ENCODE measurements at places on chromosomes 1 and 21.

- no peak for DNase-seq
Observed at GRCh38 chr1:174200746-174201145, 41.4 kb downstream of the RABGAP1L start.

DNA sequence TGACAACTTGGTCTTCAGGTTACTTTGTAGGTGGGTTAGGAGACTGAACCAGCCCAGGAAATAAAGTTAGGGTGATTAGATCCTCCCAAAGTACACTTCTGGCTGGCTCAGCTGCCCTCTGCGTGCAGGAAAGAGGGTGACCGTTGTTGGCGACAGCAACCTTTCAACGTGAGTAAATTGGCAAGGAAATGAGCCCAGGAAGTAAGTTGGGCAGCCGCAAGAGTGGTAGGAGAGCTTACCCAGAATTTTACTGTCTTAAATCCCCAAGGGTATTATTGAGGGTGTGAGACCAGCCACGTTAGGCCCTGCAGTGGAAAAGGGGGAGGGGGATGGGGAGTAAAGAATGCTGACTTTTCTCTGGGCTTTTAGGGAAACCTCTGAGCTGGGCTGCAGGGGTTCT lies 1.6 kb downstream of the TENT5C start:
- no peak for DNase-seq

GRCh38 chr21:42694751-42695696 lies 41.6 kb downstream of the PDE9A start:
- DNase-seq, result no peak

GRCh38 chr1:75548721-75549480 lies 62.0 kb downstream of the SLC44A5 start:
- DNase-seq, result no peak

DNA sequence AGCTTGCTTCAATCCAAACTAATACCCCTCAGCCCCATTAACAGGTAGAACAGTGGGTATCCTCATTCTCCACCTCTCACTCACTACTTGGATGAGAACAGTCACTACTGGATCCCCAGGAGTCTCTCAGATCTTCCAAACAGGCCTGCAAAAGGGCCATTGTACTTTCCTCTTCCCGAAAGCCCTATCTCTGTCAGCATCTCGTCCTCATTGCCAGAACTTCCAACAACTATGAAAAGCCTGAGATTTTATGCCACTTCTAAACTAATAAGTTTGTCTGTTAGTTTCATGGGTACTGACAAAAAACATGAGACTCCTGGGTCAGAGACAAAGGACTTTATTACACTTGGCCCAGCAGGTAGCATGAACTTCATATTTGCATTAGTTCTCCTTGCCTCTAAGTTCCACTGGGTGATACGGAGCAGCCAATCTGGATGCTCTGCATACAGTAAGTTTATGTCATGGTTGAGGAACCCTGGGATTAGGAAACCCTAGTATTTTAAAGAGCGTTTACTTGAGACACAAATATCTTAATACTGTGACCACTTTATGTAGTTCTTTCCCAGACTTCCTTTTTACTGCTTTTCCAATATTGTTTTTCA lies 38.1 kb downstream of the VANGL2 start:
- DNase-seq, result no peak

- no peak for DNase-seq
Observed at GRCh38 chr1:143665606-143666005, 306.2 kb downstream of the FAM72C start.

- DNase-seq, result no peak
Observed at GRCh38 chr1:26986658-26987057, 6.8 kb upstream of the TRNP1 start.

DNA sequence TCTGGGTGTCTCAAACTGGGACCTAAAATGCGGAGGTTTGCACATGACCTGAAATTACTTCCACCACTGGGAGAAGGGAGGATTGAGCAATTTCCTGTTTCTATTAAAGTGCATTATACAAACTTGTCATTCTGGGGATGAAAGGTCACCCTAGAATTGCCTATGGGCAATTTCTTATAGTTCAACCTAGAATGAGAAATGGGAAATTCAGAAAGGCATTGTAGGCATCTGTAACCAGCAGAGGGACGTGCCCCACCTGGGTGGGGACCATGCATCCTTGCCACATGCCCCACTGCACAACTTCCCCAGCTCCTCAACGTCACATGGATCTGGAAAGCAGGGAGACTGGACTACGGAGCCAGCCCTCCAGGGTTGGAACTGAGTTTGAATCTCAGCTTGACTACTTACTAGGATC lies 47.0 kb downstream of the MRPL39 start:
- no peak for DNase-seq

- no peak for DNase-seq
Observed at GRCh38 chr1:154962156-154962749, 671 bp upstream of the PYGO2 start.

GRCh38 chr1:213326281-213327016 lies 275.4 kb downstream of the RPS6KC1 start:
- no peak for DNase-seq

GRCh38 chr21:35046880-35047229 lies 2.2 kb downstream of the RUNX1 start:
- DNase-seq, result no peak

- DNase-seq, result no peak
Observed at GRCh38 chr1:58104960-58105359, 441.6 kb downstream of the OMA1 start.

DNA sequence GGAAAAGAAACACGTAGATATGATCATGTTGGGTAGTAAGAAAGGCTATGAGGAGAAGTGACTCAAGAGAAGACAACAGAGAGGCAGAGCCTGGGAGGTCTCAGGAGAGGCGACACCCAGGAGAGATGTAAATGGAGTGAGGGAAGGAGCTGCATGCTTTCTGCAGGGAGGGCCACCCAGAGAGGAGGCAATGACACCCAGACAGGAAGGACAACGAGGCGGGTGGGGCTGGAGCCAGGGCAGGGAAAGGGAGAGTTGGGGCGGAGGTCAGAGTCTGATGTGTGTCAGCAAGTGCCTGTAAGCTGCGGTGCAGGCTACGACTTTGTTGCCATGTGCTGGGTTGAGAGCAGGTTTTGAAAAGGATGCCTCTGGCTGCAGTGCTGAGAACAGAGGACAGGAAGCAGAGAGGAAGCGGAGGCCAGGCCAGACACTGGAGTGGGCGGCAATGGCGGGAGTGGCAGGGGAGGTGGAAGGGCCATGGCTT lies 31.3 kb downstream of the SLC1A7 start:
- no peak for DNase-seq

DNA sequence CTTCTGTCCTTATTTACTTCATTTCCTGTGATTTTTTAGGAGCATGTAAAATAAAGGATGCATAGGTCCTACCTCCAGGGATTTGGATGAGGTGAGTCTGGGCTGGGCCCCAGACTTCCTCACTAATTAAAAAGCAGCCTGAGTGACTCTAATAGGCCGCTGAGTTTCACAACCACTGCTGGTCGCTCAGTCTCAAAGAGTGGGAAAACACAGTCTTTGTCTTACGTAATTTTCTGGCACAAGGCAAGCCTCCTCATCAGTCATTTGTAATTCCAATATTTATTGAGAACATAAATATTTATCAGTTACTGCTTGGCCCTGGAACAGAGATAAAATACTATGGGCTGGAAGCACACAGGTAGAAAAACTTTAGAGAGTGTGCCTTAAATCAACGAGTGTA lies 195.4 kb upstream of the RUNX1 start:
- no peak for DNase-seq

- DNase-seq, result no peak
Observed at GRCh38 chr1:72397786-72398185, 115.4 kb upstream of the NEGR1 start.

DNA sequence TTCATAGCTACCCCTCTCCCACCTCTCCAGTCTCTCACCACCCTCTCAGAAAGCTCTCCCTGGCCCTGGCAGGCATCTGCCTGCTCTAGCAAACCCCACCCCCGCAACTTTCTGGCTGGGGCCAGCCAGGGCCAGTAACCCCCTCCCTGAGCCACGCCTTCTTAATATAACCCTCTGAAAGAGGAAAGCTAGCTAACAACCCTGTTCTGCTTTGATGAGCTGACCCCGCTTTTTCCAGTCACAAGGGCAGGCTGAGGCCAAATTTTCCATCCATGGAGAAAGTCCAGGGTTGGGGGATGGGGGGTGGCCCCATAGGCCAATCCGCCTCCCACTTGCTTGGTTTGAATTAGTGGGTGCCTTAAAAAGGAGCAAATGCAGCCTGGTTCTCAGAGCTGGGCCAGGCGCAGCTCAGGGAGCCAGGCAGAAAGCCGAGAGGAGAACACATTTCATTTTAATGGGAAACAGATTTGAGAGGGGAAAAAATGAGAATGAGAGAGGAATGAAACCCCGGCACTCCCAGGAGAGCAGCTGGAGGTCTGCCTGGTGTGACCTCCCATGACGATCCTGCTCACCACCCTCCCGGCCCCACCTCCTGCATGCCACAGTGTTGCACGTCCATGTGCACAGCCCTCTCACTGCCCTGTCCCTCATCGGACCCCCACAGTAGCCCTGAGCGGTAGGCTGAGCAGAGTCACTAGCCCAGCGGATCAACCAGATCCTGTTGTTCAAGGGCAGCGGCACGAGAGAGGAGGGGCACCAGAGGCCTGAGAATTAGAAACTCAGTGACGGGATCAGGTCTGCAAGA lies 62.3 kb downstream of the OPTC start:
- DNase-seq, result no peak

- no peak for DNase-seq
Observed at GRCh38 chr1:97926017-97926708, 5.3 kb upstream of the DPYD start.

DNA sequence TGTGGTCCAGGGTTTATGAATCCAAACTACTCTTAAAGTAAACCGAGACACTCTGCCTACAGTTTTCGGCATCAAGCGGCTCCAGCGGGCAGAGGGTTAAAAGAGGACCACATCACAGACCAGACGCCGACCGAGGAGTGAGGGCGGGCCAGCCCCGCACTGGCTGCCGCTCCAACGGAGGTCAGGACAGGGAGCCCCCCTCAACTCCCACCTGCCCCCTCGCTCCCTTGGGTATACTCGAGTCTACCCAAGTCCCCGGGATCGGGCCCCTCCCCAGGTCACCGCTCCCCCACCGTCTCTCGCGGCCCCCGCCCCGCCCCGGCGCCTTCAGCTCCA lies 312 bp downstream of the ARNT start:
- DNase-seq, result peak; percentile 90

- no peak for DNase-seq
Observed at GRCh38 chr1:243253926-243254232, 1.2 kb downstream of the CEP170 start.

- peak; percentile 45 for DNase-seq
Observed at GRCh38 chr1:209926045-209926444, 12.0 kb upstream of the SYT14 start.

DNA sequence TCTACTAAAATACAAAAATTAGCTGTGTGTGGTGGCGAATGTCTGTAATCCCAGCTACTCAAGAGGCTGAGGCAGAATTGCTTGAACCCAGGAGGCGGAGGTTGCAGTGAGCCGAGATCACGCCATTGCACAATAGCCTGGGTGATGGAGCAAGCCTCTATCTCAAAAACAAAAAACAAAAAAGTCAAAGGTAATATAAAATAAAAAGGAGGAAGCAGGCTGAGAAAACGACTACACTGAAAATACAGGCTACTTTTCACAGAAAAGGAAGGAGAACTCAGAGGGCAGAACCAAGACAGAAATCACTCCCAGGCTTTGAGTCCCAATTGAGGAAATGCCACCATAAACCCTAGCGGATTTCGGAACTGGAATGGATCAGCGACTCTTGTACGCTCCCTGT lies 5.9 kb upstream of the A3GALT2 start:
- no peak for DNase-seq

- no peak for DNase-seq
Observed at GRCh38 chr1:12622506-12622905, 4.5 kb upstream of the DHRS3 start.

DNA sequence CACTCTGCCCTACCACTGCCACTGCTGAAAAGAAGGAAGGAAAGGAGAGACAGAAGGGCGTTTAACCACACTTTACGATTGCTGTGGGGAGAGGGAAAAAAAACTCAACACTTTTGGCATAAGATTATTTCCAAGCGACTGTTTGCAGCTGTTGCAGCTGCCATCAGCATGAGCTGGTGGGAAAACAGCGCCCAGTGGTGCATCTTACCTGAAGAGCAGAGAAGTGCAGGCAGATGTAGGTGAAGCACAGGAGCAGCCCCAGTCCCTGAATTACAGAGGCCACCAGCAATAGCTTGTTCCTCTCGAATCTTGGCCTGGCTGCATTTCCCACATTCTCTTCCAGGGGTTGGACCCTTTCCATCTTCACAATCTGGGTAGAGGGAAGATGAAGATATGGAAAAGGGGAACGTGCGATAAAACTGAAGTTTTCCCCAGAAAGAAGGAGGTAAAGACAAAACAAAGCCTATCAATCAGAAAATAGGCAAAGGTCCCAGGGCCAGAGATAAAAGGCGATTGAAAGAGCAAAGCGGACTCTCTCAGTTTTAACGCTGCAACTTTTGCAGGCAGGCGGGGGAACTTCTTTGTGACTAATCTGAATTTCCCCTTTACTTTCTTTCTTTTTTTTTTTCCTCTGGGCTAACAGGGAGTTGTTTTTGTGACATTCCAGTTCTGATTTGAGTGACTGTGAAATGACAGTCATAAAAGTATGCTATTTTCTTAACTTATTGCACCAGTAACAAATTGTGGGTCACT lies at the start of gene TNFSF4:
TSS of gene TNFSF4 (minus strand) at position 516 of the 753 bp plus-strand sequence. CDS start at position 361, 155 bp downstream.
- no peak for DNase-seq

DNA sequence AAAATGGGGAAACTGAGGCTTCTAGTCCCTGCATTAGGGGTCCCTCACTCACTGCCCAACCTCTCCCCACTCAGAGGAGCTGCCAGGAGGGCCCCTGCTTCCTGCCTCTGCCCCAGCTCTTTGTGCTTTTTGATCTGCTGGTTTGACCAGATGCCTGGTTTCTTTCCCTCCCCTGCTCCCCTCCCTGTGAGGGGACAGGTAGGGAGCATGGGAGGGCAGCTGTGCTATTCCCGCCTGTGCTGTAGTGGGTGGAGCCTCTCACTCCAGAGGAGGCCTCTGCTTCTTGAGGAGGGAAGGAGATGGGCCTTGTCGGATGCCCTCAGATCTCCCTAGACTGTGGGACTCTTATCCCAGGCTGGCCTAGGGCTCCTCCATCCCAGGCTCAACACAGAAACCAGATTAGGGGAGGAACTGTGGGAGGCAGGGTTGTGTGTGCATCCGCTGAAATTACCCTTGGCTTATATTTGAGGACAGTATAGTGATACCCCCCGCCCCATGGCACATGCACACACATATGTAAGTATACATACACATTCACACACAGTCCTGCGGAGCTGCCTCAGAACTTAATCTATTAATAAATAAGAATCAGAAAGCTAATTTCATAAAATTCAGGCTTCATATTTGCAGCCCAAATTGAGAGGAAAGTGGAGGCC lies 4.6 kb downstream of the BOLA1 start:
- DNase-seq, result no peak

DNA sequence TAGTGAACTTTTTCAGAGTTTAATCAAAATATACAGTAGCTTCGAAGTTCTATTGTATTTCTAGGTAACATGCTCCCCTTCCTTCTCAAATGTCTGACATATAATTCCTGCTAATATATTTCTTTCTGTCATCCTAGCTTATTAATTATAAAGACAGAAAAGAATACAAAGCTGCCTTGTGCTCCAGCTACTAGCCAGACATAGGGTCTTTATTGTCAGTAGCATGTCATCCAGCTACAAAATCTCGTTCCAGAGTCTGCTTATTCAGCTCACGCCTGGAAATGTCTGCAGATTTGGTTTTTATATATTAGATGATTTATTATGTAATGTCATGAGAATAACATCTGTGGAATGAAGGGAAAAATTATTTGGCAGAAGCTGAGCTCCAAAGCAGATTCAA lies 1102.8 kb downstream of the BRINP3 start:
- DNase-seq, result no peak
